ENCODE measurements at places on chromosomes 6 and 20.

GRCh38 chr6:64737418-64737817, 969.6 kb downstream of the EYS start:
- DNase-seq = no peak

GRCh38 chr6:46581459-46582177, 71.0 kb downstream of the CYP39A1 start:
- no peak for DNase-seq

DNA sequence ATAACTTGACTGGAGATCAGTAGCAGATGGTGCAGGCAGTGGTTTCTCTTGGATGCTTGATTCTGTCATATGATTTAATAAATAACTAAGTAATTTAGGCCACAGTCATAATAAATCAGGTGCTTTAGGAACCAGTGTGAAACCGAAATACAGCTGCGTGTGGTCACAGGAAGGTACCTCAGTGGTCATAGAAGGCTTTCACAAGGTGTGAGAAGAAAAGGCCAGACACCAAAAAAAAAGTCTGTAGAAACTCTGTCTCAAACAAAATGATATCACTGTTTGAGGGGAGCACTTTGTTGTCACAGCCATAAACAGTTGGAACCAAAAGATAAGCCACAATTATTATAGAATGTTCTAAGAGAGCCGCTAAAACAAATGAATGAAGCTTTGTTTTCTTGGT, 56.5 kb downstream of the ARMC2 start:
- DNase-seq = peak; percentile 18

DNA sequence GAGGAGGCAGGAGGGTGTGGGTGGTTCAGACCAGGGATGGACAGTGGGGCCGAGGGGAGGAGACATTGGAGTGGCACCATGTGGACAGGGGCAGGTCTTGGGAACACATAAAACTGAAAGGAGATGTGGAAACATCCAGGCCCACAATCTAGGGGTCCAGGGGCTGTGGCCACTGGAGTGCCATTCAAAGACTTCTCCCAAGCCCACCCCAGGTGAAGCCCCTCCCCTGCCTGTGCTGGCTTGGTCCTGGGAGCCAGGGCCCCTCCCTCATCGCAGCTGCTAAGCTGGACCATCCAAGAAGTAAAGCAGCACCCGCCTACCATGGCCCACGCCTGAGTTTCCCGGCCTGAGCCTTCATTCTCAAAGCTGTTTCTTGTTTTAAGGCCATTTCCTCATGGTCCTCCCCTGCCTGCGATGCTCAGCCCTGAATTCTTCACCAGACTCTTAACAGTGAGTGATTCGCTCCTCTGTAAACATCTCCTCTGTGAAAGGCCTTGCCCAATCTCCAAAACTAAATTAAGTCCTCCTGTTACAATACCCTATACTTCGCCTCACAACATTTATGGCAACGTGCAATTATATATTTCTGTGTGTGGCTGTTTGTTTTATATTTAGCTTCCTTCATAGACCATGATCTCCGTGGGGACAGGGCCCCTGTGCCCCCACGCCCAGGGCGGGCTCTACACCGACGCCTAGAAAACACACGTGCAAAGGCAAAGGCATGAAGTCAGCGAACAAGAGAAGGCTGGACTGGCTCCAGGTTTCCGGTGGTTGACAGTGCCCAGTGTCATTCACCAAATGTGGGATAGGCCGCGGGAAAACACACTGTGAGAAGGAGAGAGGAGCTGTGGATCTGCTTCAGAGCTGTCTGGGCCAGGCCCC, 267.8 kb downstream of the ERMARD start:
- DNase-seq = no peak

GRCh38 chr6:50030777-50031562, 9.2 kb upstream of the DEFB110 start:
- DNase-seq = no peak

DNA sequence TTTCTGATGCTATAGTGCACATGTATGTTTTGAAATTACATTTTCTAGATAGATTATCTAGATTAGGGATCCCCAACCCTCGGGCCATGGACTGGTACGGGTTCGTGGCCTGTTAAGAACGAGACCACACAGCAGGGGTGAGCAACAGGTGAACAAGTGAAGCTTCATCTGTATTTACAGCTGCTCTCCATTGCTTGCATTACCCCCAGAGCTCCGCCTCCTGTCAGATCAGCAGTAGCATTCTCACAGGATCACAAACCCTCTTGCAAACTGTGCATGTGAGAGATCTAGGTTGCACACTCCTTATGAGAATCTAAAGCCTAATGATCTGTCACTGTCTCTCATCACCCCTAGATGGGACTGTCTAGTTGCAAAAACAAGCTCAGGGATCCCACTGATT, 10.4 kb downstream of the CEP57L1 start:
- no peak for DNase-seq

DNA sequence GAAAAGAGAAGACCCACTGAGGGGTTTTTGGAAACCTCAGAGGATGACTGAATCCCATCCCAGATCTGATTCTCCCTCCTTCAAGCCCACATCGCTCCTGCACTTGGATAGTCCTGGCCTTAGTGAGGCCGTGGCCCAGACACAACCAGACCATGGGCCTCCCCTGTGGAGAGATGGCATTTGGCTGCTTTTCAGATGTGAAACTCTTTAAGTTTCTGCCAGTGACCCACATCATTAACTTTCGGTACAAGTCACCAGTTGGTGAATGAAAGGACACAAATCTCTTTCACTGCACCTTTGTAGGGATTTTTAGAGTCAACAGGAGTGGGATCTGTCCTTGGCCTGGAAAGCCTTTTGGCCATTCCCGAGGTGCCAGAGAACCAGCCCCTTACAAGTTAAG, 116.6 kb downstream of the SASH1 start:
- no peak for DNase-seq

DNA sequence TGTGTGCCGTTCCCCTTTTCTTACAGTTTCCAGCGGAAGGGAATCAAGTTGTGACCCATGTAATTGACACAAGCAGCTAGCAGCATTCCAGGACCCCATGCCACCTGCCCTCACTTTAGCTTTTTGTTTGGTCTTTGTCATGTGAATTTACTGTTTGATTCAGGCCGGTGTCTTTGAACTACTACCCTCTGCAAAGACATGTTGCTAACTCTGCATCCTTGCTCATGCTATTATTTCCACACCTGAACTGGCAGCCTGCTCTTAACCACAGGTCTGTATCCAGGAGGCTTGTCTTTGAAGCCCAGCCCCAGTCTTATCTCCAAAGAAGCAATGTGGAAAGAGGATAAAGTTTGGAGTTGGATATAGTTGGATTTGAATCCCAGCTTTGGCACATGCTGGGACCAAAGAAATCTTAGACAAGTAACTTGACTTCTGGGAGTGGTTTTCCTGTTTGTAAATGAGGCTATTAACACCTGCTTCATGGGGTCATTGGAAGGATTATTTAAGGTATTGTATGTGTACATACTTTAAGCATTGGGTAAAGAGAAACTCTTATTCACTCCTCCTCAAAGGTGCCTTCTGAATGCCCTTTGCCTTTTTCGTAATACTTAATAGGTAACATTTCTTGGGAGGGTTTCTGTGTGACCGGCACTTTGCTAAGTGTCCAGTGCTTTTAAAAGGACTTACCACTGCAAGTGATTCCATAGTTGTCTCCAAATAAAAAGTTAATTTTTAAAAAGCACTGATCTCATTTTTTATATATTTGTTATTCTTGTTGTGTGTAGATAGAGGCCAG, 52.4 kb downstream of the RALY start:
- DNase-seq = no peak

GRCh38 chr20:2653556-2654383, 1.3 kb downstream of the NOP56 start:
- no peak for DNase-seq

GRCh38 chr6:69901361-69901760, 35.0 kb downstream of the COL19A1 start:
- no peak for DNase-seq

GRCh38 chr6:33751771-33752645, 5.3 kb upstream of the IP6K3 start:
- no peak for DNase-seq

DNA sequence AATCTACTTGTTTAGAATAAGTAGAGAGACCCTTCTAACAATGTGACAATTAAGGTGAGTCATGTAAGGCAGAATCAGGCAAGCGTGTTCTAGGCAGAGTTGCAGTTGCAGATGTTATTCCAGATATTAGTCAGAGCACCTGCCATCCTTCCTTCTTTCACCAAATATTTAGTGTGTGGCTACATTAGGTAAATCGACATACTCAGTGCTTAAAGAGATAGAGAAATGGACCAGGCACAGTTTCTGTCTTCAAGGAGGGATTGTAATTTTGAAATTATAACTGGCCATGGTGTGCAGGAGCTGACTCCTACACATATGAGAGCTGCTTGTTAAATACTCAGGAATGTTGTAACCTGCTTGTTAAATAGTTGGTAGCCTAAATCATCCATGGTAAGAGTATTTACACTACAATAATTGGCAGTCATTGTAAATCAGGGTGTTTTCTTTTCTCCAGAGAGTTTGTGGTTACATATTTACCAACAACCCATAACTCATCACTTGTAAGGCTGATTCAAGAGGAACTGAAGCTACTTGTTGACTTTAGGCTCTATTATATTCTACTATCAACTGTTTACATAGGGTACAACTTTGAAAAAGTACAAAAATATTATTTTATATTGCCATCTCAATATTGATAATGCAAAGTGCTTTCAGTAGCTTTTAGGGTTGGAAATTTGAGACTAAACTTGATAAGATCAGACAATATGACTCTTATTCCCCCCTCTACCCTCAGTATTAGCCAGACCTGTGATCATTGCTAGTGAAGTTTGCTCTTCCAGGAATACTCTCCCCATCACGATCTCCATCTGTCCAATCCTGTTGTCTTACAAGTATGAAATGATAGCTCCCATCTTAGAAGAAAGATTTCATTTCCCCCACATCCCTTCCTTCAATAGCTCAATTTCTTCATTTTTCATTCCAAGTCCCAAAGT, 607.1 kb downstream of the COL12A1 start:
- DNase-seq = no peak

GRCh38 chr6:113623129-113623528, 234.0 kb upstream of the MARCKS start:
- no peak for DNase-seq

Data from activated naive CD8-positive, alpha-beta T cell treated with anti-CD3 and anti-CD28 coated beads for 36 hours (primary cell).